ENCODE measurements at places on chromosomes 16 and 17.

GRCh38 chr16:19210280-19210924, 42.4 kb downstream of the SYT17 start:
- no peak for DNase-seq

- no peak for DNase-seq
Measured at GRCh38 chr16:66344533-66345145, 21.9 kb upstream of the CDH5 start.

- DNase-seq, result no peak
Measured at GRCh38 chr16:27406511-27407128, 4.6 kb downstream of the IL21R start.

DNA sequence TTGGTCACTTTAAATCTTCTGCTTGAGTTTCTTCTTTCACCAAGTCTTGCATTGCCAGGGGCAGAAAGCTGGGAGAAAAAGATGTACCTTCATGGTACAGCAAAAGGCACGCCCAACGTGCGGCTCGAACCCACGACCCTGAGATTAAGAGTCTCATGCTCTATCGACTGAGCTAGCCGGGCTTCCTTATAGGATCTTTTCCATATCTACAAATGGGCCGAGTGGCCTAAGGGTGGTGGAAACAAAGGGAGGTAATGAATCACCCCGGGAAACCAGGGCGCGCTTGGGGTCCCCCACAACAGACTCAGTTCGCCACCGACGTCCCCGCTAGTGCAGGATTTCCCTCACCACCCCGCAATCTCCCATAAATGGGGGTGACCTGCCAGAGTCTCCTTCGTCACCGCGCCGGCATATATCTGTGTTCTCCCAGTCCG, 7.5 kb upstream of the OR1F1 start:
- DNase-seq, result peak; percentile 39

DNA sequence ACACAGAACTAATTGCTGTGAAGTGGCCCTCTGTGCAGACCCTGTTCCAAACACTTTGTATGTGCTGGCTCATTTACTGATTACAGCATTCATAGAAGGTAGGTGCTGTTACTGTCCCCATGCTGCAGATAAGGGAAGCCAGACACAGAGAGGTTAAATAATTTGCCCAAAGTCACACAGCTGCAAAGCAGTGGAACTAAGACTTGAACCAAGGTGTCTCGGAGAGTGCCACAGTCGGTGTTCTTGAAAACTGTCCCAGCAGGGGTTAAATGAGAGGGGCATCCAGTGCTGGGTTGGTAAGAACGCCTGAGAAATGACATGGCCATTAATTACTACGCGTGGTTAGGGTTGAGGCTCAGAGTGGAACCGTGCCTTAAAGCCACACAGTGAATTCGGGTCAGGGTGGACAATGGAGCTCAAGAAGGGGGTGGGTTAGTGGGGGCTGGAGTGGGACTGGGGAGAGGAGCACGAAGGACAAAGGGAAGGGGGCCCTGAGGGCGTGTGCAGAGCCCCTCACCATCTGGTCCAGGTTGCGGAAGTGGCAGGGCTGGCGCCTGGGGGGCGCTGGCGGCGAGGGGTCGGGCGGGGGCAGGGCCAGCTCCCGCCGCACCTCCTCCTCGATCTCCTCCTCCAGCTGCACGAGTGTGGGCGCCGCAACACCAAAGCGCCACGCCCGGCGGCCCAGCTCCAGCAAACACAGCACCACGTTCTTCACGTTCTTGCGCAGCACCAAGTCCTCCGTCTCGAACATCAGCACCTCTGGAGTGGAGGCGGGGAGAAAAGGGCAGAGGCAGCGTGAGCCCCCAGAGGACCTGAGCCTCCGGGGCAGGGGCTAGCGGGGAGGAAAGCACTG, 3.3 kb downstream of the GAS2L2 start:
- DNase-seq, result no peak

DNA sequence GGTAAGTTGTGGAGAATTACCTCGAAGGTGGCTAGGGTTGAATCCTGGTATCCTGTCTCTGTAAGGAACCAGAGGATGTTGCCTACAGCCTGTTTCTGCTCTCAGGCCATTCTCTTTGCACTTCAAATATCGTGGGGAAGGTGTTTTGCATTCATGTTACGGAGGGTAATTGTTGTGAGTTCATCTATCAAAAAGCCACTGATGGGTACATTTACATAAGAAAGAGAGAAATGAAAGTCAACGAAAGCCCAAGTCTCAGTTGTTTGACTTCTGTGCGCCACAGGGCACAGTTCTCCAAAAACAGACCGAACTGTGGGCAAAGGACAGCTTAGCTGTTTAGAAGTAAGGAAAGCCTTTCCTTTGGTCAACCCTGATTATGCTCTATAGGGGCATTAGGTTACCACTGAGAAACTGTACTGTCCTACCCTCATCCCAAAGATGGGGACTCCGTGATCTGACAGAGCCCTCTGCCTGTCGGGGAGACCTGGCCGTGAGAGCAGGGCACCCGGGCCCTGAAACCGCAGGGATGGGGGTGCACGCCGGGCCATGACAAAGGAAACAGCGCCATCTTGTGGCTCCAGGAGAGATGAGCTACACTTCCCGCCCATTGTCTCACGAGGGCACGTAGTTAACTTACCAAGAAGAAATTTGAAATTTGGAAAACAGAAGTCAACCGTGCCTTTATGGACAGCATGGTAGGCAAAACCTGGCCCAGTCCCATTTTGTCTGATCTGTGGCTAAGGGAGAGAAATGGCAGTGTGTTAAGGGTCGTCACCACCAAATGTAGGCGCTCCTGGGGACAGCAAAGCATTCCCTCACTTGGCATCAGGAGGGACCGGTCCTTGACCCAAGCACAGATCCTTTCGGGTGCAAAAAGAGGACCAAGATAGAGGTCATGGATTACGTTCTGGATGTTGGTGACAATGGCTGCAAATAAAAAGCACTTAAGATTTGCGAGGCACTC, 74.5 kb upstream of the DYNLRB2 start:
- DNase-seq, result peak; percentile 46

- peak; percentile 43 for DNase-seq
Measured at GRCh38 chr17:78412403-78412802, 34.0 kb downstream of the PGS1 start.

GRCh38 chr16:4706871-4707270, 13.5 kb downstream of the NUDT16L1 start:
- no peak for DNase-seq

GRCh38 chr17:83152745-83153611, 73.6 kb downstream of the METRNL start:
- no peak for DNase-seq

DNA sequence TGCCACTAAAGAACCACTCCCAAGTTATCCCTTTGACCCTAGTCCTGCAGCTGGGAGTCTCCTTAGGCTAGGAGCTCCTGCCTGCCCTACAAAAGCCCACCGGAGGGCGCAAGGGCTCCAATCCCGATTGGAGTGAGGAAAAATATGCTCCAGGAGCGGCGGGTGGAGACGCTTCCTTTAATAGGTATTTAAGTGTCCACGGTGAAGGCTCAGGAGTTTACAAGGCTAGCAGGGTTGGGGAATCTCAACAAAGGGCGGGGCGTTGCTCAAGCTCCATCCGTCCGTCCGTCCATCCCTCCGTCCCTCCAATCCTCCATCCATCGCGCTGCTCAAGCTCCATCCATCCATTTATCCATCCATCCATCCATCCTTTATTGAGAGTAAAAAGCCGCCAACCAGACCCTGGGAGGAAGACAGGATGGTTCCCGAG, 556 bp upstream of the SPNS1 start:
- DNase-seq, result no peak

DNA sequence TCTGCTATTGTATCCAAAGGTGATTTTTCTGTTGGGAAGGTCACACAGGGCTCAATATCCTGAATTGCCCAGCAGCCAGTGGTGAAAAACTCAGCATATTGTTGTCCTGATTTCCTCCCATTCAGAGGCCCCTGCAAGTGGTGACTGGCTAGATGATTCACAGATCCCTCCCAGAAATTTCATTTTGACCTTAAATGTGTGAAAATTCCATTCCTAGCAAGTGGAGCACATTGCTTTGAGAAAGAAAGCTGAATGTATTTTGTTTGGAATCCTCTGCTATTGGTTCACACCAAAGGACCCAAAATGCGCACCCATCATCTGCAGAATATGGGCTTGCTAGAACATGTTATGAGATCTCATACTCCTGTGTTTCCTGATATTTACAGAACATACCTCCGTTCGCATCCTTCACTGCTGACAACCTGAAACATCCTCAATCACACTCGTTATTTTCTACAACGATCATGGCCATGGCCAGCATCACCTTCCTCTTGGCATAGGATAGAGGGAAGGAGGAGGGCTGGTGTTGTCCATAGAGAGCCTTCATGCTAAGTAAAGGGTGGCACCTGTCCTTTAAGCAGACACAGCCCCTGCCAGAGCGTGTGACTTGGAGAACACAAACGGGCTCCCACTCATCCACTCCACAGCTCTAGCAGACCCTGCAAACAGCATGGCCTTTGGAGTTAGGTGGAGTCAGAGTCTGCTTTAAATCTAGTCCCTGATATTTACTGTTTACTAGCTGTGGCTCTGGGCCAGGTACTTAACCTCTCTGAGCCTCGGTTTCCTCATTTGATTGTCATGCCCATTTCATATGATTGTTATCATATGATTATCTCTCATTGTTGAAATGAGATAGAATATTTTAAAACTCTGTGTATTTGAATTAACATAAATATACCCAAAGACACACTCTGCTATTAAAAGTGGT, 30.4 kb upstream of the NFAT5 start:
- no peak for DNase-seq

DNA sequence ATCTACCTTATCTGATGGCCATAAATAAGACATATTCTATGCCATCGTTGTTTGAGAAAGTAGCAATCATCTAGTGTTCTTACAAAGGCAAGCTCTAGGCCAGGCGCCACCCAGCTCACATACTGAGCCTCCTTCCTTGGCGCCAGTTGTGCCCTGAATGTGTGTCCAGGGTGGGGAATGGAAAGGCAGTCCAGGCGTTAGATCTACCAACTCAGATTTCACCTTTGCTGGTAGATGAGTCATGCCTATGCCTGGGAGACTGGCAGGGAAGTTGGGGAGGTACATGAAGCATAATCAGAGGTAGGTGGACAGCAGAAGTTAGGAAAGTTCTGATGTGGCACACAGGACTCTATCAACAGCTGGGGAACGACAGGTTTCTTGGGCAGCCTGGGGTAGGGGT, 23.6 kb downstream of the SDR42E1 start:
- no peak for DNase-seq

DNA sequence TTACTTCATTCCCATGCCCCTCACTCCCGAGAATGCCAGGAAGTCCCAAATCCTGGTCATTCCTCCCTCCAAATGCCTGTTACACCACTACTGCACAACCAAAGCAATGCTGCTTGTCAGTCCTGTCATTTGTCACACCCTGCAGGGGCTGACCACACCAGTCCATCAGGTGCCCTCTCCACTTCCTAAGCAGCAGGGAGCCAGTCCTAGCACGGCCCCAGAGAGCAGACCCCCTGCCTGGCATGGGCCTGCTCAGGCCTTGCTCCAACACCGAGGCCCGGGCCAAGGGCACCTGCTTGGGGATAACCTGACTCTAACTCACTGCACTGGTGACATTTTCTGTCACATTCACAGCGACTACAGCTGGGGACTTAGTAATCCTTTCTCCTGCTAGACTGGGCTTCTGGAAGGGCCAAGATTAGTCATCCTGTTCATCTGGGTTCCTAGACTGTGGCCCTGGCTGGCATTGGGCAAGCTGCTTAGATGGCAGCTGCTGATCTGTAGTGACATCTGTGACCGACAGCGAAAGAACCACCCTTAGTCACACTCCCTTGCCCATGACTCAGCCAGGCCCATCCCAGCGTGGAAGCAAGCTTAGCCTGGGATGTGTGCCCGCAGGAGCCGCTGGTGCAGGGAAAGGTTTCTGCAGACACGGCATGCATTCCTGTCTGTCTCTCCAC, 5.4 kb downstream of the ALYREF start:
- DNase-seq, result no peak

GRCh38 chr17:628089-628941, 86.3 kb downstream of the VPS53 start:
- no peak for DNase-seq

DNA sequence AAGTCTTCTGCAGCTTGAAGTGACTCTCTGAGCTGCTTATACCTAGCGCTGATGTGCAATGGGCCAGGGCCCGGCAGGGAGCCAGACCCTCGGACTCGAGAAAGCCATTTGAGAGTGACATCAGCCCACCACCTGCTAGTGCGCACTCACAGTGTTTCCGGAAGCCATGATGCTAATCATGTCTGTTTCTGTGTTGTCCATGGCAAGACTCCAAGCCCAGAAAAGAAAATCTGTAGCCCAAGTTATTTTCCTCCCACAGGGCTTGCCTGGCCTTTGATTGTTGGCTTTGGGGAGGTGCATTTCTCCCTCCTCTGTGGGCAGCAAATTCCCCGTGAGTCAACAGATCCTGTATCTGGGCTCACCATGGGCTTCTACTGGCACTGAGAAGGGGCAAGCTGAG, 1.8 kb upstream of the CDRT4 start:
- no peak for DNase-seq

- DNase-seq, result no peak
Measured at GRCh38 chr17:19771971-19772630, 24.0 kb upstream of the ALDH3A1 start.

GRCh38 chr17:45293413-45294211, 23.2 kb downstream of the MAP3K14 start:
- no peak for DNase-seq

- no peak for DNase-seq
Measured at GRCh38 chr17:77962348-77962747, 3.8 kb downstream of the TNRC6C start.

GRCh38 chr16:64830653-64831052, 291.2 kb downstream of the CDH11 start:
- no peak for DNase-seq

- DNase-seq, result no peak
Measured at GRCh38 chr16:66052745-66053144, 313.7 kb upstream of the CDH5 start.

DNA sequence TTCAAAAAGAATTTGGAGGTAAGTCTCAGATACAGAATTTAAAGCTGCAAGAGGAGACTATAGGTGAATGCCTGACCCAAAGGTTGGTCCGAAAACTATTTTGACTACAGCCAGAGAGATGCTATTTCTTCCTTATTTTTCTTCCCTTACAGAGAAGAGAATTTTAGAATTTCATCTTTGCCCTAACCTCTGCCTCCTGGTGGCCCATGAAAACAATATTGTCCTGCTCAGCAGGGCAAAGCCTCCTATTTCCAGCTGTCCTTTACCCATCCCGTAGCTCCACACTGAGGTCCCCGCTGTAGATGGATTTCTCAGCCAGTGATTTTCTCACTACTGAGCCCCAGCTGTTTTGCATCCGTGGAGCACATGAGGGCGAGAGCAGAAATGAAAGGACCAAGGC, 24.6 kb downstream of the HOXB1 start:
- DNase-seq, result no peak

- DNase-seq, result no peak
Measured at GRCh38 chr16:67435758-67436164, 4.8 kb downstream of the HSD11B2 start.

DNA sequence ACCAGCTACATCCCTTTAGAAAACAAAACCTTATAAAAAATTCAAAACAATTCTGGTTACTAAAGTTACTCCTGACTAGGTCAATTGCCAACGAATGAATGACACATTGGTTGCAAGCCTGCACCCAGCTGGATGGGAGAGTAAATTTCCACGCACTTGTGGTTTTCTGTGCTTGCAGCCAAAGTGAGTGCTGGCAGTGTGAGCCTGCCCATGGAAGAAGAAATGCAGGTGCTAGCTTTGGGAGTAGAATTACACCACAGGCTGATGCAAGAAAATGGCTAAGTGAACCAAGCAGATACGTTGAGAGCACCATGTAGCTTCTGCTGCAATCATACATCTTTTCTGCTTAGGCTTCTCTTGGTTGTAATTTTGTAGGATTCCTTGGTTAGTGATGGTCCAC, 74.6 kb downstream of the SYCE1L start:
- no peak for DNase-seq
